ENCODE measurements at places on chromosomes 2 and 18.

- DNase-seq, result no peak
Observed at GRCh38 chr2:130915595-130916437, 79.1 kb downstream of the ARHGEF4 start.

GRCh38 chr2:102267774-102268173, 43.6 kb upstream of the IL1RL1 start:
- DNase-seq, result no peak

- no peak for DNase-seq
Observed at GRCh38 chr2:16277117-16277516, 336.8 kb downstream of the MYCN start.

DNA sequence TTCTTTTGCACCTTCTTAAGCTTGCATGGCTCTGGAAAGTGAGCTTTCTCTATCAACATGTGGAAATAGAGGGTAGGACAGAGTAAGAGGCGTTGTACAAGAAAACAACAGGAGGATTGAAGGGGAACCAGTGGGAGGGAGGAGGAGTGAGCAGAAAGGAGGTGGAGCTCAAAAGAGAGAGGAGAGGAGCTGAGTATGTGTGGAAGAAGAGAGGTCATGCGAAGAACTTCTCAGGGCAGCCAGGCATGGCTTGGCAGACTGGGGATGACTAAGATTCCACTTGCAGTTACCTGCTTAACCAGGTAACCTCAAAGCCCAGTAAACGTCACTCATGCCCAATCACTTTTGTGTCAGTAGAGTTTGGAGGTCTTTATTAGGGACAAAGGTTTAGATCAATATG, 105.1 kb downstream of the BCL2L11 start:
- DNase-seq, result no peak

- no peak for DNase-seq
Observed at GRCh38 chr2:25420820-25421237, 79.1 kb upstream of the DNMT3A start.
